ENCODE measurements at places on chromosomes 2 and 18.

DNA sequence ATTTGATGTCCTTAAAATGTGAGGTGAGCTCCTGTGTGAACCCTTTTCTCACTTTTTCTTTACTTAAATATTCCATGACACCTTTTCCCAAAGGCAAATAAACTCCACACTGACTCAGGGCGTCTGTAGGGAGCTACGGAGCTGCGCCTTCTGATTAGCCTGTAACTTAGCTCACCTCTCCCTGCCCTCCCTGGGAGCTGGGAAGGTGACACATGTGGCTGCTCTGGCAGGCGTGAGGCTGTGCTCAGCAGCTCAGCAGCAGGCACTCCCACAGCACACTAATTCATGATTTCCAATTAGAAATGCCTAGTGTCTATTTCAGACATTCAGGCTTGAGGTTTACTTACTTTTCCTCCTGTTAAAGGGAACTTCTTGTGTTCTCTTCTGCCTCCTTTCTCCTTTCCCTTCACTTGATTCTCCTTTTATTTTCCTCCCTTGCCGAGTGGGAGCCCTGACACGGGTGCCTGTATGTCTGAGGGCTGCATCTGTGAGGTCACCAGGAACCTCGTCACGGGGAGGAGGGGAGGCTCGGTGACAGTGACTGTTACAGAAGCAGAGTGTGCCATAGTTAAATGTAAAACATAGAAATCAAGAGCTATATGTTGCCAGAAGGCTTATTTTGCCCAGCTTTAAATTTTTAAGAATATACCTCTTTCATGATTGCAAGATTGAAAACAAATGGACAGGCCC is 437.1 kb downstream of the DCDC2C start:
- H3K4me1 ChIP-seq = no peaks in the 10 kb centered on the region
- H3K27me3 ChIP-seq = no peaks in the 10 kb centered on the region
- H3K36me3 ChIP-seq = no peaks in the 10 kb centered on the region
- no peak overlapping the region for H3K27ac ChIP-seq
- no peak for DNase-seq

- peaks cover 3% of the 10 kb centered on the region for H3K36me3 ChIP-seq
- H3K27ac ChIP-seq = no peak overlapping the region
- peaks cover 4% of the 10 kb centered on the region for H3K27me3 ChIP-seq
- no peaks in the 10 kb centered on the region for H3K4me1 ChIP-seq
These were observed 52.3 kb downstream of the IMPA2 start for GRCh38 chr18:12033643-12034025.

DNA sequence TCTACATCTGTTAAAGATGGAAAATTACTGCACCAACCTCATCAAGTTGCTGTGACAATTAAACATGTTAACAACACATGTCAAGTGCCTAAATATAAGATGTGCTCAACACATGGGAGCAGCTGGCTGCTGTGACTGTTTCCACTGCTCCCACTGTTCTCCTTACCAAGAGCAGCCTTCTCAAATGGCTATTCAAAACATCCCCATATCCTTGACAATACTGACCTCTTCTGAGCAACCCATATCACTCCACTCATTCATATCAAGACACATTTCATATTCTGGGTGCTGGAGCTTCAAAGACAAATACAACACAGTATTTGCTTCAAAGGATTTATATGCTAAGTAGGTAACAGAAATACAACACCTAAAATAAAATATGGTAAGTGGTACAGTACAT is 60.3 kb downstream of the PIAS2 start:
- H3K4me1 ChIP-seq = peaks cover 11% of the 10 kb centered on the region
- peaks cover 13% of the 10 kb centered on the region for H3K36me3 ChIP-seq
- DNase-seq = no peak
- no peaks in the 10 kb centered on the region for H3K27me3 ChIP-seq

DNA sequence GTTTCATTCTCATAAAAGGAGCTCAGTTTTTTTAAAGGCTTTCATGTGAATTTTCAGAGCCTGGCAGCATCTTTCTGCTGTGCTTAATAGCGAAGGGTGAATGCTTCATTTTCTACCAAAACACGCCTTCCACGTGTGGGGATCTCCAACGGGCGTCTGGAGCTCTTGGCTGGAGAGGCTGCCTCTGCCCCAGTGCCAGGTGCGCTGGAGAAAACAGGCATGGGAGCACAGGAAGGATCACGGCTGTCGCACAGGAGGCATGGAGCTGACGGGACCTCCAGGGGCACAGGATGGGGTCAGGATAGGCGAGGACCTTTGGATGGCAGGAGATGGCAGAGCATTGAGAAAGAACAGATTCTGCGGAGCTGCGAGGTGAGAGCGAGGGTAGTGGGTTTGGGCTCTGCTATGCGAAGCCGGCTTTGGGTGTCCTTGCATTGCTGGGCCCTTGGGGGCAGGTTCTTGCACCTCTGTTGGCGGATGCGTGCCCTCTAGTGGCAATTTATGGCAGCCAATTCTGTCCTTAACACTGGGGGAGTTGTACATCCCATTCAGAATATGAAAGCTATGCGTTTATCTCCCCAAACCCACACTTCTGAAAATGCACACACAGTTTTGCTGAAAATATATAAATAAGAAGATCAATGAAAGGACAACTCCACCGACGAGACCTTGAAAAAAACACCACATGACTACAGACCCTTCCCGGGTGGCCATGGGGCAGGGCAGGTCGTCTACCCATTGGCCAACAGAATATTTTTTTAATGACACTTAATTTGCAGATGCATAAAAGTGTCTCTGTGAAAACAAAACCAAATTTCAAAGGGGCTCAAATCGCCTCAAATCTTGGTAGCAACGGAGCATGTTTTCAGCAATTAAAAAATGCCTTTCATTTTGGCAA is 90.4 kb upstream of the SLC35G4 start:
- DNase-seq = peak; percentile 5
- no peak overlapping the region for H3K4me3 ChIP-seq
- H3K4me1 ChIP-seq = no peaks in the 10 kb centered on the region
- H3K27ac ChIP-seq = peak overlapping the region; percentile 26
- H3K36me3 ChIP-seq = no peaks in the 10 kb centered on the region

- no peaks in the 10 kb centered on the region for H3K27me3 ChIP-seq
- DNase-seq = no peak
- H3K27ac ChIP-seq = no peak overlapping the region
- H3K4me1 ChIP-seq = no peaks in the 10 kb centered on the region
- no peaks in the 10 kb centered on the region for H3K36me3 ChIP-seq
These were observed 15.3 kb upstream of the PRLH start for GRCh38 chr2:237551071-237551574.

DNA sequence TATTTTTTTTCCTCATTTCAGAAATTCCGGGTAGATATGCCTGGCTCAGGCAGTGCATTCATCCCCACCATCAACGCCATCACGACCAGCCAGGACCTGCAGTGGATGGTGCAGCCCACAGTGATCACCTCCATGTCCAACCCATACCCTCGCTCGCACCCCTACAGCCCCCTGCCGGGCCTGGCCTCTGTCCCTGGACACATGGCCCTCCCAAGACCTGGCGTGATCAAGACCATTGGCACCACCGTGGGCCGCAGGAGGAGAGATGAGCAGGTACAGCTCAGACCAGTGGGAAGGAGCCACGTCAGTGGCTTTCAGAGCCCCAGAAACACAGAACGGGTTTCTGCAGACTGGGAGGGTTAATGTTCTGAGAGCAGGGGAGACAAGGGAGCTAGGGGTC is 11.4 kb downstream of the FOSL2 start:
- H3K4me3 ChIP-seq = no peak overlapping the region
- peaks cover 86% of the 10 kb centered on the region for H3K36me3 ChIP-seq
- no peaks in the 10 kb centered on the region for H3K27me3 ChIP-seq
- peak overlapping the region; percentile 100 for H3K27ac ChIP-seq
- DNase-seq = no peak
- H3K4me1 ChIP-seq = peaks cover 79% of the 10 kb centered on the region

DNA sequence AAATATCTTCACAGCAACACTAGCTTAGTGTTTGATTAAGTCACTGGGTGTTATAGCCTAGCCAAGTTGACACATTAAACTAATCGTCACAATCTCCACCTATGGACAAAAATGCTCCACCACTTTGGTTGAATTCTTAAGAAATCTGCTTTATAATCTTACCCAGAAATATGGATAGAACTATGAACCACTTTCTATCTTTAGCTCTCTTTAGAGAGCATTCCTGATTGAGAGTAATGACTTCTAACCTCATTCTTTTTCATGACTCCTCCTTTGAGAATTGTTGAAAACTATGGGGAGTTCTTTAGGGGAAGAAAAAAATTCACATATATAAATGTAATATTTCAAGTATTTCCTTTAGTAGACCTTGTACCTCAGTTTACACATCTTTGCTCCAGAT is 1282.2 kb upstream of the ZEB2 start:
- H3K36me3 ChIP-seq = no peaks in the 10 kb centered on the region
- no peak overlapping the region for H3K4me3 ChIP-seq
- H3K27me3 ChIP-seq = no peaks in the 10 kb centered on the region
- H3K27ac ChIP-seq = no peak overlapping the region
- no peaks in the 10 kb centered on the region for H3K4me1 ChIP-seq

GRCh38 chr2:240155048-240155744 is 14.7 kb upstream of the OTOS start:
- H3K4me3 ChIP-seq = no peak overlapping the region
- H3K36me3 ChIP-seq = no peaks in the 10 kb centered on the region
- H3K4me1 ChIP-seq = peaks cover under 1% of the 10 kb centered on the region
- peak overlapping the region; percentile 49 for H3K27ac ChIP-seq

DNA sequence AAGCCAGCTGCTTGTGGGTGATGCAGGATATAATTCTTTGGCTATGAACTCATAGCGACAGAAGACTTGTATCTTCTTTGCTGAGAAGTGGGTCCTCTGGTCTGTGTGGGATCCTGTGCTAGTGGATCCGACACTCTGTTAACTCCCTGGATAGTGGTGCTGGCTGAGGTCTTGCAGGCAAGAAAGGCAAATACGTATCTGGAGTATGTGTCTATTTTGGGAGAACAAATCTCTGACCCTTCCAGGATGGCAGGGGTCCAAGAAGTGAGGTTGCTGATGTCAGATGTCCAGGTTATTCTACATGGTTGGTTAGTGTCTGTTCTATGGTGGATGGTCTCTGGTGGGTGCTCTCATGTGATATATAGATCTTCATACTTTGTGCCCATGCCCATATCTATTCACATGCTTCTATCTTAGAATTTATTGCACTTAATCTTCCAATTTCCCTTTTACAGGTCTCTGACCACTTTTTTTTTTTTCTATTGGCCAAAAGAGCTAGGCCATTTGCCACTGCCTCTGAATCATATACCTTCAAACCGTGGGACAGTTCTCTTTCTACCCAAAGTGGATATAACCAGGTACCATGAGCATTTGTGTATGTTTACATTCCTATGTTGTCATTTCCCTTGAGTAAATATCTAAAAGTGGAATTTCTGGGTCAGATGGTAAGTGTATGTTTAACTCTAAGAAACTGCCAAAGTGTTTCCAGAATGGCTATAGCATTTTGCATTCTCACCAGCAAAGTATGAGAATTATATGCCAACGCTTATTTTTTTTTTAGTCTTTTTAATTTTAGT is 45.1 kb upstream of the RBMS1 start:
- no peak overlapping the region for H3K27ac ChIP-seq
- no peaks in the 10 kb centered on the region for H3K4me1 ChIP-seq
- H3K4me3 ChIP-seq = no peak overlapping the region

DNA sequence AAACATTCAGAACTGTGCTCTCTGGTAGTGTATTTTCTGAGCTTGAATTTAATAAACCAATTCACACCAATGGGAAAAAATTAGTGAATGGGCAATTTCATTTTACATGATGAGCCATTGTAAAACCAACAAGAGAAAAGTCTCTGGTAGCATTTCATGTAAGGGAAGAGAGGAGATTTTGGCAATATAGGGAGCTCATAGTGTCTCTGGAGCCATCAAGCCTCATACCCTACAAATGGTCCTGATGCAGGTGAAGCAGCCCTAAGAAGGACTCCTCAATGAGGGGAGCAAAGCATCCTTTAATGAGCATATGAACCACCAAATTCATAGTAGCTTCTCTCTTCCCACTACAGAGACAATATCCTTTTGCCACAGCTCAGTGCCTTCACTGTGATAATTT is 373.0 kb downstream of the RIT2 start:
- DNase-seq = no peak
- no peaks in the 10 kb centered on the region for H3K27me3 ChIP-seq
- H3K4me3 ChIP-seq = no peak overlapping the region
- H3K4me1 ChIP-seq = no peaks in the 10 kb centered on the region

GRCh38 chr2:86368161-86368824 is 30.9 kb upstream of the REEP1 start:
- H3K36me3 ChIP-seq = no peaks in the 10 kb centered on the region
- peak overlapping the region; percentile 24 for H3K4me3 ChIP-seq
- H3K4me1 ChIP-seq = peaks cover 7% of the 10 kb centered on the region

Measured in effector memory CD8-positive, alpha-beta T cell (primary cell).